ENCODE measurements at places on chromosomes 5 and 9.

- no peak for DNase-seq
These were observed 21.4 kb downstream of the SPZ1 start for GRCh38 chr5:80341016-80341775.

DNA sequence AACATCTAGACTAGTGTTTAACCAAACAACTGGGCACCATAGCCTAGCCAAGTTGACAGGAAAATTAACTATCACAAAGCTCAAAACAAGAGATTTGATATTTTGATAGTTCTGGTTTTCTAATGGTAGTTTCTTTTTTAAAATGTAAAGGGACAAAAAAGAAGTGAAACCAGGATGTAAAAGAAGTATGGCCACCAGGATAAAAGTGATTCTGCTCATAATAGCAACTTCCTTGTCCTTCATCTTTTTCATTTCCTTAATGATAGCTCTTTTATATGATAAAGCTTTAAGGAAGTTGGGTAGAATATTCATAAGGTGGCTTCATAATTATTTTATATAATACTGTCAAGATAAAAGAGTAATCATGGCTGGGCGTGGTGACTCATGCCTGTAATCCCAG is 139.1 kb downstream of the BASP1 start:
- DNase-seq, result no peak

- DNase-seq, result no peak
These were observed 55.6 kb downstream of the MACROH2A1 start for GRCh38 chr5:135343413-135343812.

DNA sequence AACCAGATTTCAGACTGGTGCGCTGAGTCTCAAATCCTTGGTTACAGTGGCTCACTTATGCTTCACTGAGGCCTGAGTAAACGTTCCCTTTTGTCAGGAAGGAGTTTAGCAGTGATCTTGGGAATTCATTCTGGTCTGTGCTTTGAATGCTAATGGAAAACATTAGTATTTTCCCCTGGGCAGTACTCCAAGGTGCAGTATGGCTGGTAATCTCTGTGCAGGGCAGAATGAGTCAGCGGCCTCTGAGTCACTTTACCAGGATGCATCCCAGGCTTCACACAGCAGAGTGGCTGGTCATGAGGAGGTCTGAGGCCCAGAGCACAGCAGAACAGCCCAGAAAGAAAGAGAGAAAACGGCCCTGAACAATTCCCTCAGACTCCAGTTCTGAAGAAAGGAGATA is 54.0 kb downstream of the PCA3 start:
- no peak for DNase-seq

DNA sequence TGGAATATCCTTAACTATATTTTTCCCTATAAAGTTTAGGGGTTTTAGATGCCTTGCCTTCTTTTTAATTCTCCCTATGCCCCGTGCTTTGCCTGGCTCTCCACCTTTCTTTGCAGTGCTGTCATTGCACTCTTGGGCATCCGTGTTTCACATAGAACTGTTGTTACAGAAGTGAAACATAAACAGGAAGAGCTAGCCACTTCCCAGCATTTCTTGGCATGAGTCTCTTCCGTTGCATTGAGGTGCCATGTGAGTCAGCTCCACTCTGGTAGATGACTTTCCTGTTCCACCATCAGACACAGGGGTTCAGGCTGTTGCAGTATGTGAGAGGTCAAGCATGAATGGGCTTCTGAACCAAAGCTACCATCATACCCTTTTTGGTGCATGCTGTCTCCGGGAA is 73.4 kb downstream of the ANGPTL2 start:
- DNase-seq, result no peak

GRCh38 chr5:11797132-11797531 is 107.1 kb downstream of the CTNND2 start:
- DNase-seq, result no peak

GRCh38 chr5:93428868-93429267 is 152.2 kb downstream of the NR2F1-AS1 start:
- DNase-seq, result no peak

DNA sequence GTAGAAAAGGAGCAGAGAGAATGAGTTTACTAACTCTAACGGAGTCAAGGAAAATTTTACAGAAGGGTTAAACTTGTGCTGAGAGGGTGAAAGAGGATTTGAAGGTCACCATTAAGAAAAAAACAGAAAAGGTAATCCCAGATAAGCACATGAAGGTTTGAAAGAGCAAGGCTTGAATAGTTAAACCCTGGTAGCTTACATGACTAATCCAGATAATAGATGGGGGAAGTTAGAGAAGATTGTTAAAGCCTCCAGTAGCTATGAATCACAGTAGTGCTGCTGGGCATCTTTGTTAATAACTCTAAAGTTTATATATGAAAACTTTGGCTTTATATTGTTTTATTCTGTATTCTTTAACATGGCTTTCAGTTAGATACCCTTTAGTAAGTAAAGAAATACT is 354.5 kb upstream of the FTMT start:
- DNase-seq, result no peak

- no peak for DNase-seq
These were observed 107.9 kb downstream of the NDUFAF2 start for GRCh38 chr5:61052882-61053281.

Data from stimulated activated CD8-positive, alpha-beta memory T cell treated with anti-CD3 and anti-CD28 coated beads, Interleukin-7, amount 100 ng/mL, for 1 hour (primary cell).